ENCODE measurements at places on chromosomes 11 and 22. TPM values are rescaled to one million over a fixed set of nuclear protein-coding genes. Genes with fewer than 3 reads are reported as not detected.

DNA sequence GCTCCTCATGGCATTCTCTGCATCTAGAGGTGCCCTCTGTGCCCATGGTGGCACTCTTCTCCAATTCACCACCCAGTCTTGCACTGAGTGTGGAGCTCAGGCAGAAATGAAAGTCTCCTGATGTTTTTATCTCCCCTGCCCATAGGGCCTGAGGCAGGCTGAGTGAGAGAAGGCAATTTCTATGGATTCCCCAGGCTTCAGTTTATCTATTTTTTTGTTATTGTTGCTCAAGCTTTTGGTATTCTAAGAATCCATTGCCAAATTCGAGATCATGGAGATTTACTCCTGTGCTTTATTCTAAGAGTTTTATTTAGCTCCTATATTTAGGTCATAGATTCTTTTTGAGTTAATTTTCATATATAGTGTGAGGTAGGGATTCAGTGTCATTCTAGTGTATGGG is 40.7 kb downstream of the TSPAN18 start:
- H3K36me3 ChIP-seq: no peaks in the 10 kb centered on the region
- no peak overlapping the region for H3K4me3 ChIP-seq
- no peaks in the 10 kb centered on the region for H3K27me3 ChIP-seq
- no peak for DNase-seq
- peak overlapping the region; percentile 82 for H3K27ac ChIP-seq

DNA sequence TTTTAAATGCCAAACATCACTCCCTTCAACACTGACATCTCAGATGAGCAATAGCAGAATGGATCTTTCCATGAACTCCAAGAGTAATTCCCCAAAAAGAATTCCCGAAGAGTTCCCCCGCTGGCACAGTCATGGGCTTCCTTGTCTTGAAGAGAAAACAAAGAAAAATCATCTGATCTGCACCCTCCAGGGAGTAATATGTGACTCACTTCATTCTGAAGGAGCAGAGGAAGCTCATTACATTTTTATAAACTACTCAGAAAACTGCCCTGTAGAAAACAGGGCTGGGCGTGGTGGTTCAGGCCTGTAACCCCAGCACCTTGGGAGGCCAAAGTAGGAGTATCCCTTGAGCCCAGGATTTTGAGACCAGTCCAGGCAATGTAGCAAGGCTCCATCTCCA is 35.7 kb downstream of the CELSR1 start:
- H3K36me3 ChIP-seq: no peaks in the 10 kb centered on the region
- no peak for DNase-seq
- no peak overlapping the region for H3K4me3 ChIP-seq
- H3K27ac ChIP-seq: no peak overlapping the region
- no peaks in the 10 kb centered on the region for H3K27me3 ChIP-seq

- H3K27ac ChIP-seq: no peak overlapping the region
- no peaks in the 10 kb centered on the region for H3K36me3 ChIP-seq
- H3K4me3 ChIP-seq: no peak overlapping the region
- DNase-seq: no peak
Observed at GRCh38 chr11:112223121-112223520, 3.1 kb upstream of the PTS start.

GRCh38 chr11:115659061-115659963 is 155.1 kb upstream of the CADM1 start:
- peak overlapping the region; percentile 44 for H3K4me3 ChIP-seq
- peaks cover 11% of the 10 kb centered on the region for H3K4me1 ChIP-seq
- peaks cover 36% of the 10 kb centered on the region for H3K27me3 ChIP-seq
- DNase-seq: no peak
- no peaks in the 10 kb centered on the region for H3K36me3 ChIP-seq
- H3K27ac ChIP-seq: no peak overlapping the region

DNA sequence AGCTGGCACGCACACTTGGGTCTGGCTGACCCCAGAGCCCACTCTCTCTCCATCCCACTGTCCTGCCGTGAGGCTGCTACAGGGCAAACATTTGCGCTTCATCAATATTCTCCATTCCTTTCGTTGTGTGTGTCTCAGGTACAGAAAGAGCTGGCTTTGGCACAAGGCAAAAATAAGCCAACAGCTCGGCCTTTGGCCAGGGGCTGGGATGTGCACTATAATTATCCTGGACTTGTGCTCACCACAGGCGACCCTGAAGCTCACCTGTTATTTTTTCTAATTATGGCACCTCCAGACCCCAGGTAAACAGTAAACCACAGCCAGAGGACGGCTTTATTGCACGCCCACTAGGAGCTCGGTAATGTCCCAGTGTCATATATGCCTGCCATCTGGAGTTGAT is 10.9 kb downstream of the ZMAT5 start:
- H3K27me3 ChIP-seq: no peaks in the 10 kb centered on the region
- DNase-seq: no peak
- H3K36me3 ChIP-seq: peaks cover 10% of the 10 kb centered on the region
- no peak overlapping the region for H3K27ac ChIP-seq
- no peak overlapping the region for H3K4me3 ChIP-seq
- H3K4me1 ChIP-seq: no peaks in the 10 kb centered on the region

DNA sequence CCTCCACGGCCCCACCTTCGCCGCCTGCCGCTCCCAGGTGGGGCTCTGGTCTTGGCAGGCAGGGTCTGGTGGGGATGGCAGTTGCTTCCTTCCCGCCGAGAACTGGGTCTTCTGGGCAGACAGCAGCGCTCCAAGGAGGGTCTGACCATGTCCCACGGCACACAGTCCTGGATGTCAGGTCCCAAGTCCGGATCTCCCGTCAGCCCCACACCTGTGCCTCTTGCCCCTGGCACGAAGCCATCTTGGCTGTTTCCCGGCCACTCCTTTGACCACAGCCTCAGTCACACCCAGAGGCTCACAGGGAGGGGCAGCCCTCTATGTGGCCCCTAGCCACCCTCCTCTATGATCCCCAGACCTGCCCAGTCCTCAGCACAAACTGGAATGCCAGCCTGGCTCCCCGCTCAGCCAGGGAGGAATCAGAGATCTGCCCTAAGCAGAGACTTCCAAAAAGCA is 14.3 kb downstream of the MUC5B start:
- H3K4me1 ChIP-seq: no peaks in the 10 kb centered on the region
- DNase-seq: no peak
- no peaks in the 10 kb centered on the region for H3K36me3 ChIP-seq

GRCh38 chr11:134376150-134376921 is 35.7 kb downstream of the B3GAT1 start:
- no peaks in the 10 kb centered on the region for H3K27me3 ChIP-seq
- no peaks in the 10 kb centered on the region for H3K36me3 ChIP-seq

GRCh38 chr22:46290121-46290842 is 6.4 kb upstream of the GTSE1 start:
- H3K4me3 ChIP-seq: no peak overlapping the region
- no peak overlapping the region for H3K27ac ChIP-seq
- H3K27me3 ChIP-seq: no peaks in the 10 kb centered on the region
- H3K36me3 ChIP-seq: peaks cover 37% of the 10 kb centered on the region
- no peak for DNase-seq

- no peak overlapping the region for H3K4me3 ChIP-seq
- no peaks in the 10 kb centered on the region for H3K36me3 ChIP-seq
- no peak for DNase-seq
- no peaks in the 10 kb centered on the region for H3K27me3 ChIP-seq
- H3K4me1 ChIP-seq: peaks cover 56% of the 10 kb centered on the region
Observed at GRCh38 chr11:12126344-12127019, 16.1 kb downstream of the MICAL2 start.

GRCh38 chr11:10604340-10604748 is 35.9 kb upstream of the LYVE1 start:
- H3K27ac ChIP-seq: peak overlapping the region; percentile 75
- H3K4me1 ChIP-seq: no peaks in the 10 kb centered on the region
- DNase-seq: peak; percentile 86
- H3K27me3 ChIP-seq: no peaks in the 10 kb centered on the region
- no peak overlapping the region for H3K4me3 ChIP-seq
- peaks cover 9% of the 10 kb centered on the region for H3K36me3 ChIP-seq

DNA sequence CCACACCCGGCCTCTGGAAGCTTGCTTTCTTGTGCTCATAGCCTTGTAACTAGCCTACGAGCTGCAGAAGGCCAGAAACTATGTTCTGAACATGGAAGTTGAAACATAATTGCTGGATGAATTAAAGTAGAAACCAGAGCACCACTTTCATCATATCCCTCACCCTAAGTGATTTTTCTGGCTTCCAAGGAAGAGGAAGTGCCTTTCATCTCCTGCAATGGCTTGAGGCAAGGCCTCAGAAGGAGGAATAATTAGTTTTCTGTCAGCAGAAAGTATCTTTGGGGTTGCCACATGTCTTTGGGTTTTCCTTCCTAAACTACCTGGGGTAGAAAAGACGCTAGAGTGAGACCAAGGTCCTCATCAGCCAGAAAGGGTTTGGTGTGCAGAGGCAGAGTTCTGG is 14.5 kb downstream of the RPL27A start:
- DNase-seq: no peak
- peaks cover 29% of the 10 kb centered on the region for H3K4me1 ChIP-seq
- H3K36me3 ChIP-seq: peaks cover 58% of the 10 kb centered on the region
- no peak overlapping the region for H3K27ac ChIP-seq

DNA sequence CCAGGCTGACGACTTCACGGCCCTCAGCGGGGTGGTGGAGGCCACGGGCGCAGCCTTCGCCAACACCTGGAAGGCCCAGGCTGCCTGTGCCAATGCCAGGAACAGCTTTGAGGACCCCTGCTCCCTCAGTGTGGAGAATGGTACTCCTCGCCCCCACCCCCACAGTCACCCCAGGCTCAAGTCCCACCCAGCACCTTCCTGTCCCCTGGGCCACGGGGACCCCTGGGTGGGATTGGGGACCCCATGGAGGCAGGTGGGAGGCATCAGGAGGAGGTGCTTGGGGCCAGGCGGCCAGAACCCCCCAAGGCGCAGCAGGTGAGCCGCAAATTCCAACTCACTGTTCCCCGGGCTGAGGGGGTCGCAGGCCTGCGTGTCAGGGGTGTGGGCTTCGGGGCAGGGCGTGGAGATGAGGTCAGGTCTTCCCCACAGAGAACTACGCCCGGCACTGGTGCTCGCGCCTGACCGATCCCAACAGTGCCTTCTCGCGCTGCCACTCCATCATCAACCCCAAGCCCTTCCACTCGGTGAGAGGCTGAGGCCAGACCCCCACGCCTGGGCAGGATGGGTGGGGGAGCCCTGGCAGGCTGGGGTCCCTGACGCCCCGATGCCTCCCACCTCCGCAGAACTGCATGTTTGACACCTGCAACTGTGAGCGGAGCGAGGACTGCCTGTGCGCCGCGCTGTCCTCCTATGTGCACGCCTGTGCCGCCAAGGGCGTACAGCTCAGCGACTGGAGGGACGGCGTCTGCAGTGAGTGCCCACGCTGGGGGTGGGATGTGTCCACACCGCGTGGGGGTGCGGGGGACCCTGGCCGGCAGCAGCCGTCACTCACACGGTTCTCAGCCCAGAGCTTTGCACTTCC is 9.4 kb downstream of the MUC5B start:
- peaks cover 38% of the 10 kb centered on the region for H3K27me3 ChIP-seq
- H3K27ac ChIP-seq: no peak overlapping the region
- no peaks in the 10 kb centered on the region for H3K4me1 ChIP-seq
- DNase-seq: peak; percentile 55

- H3K27ac ChIP-seq: no peak overlapping the region
- peaks cover 11% of the 10 kb centered on the region for H3K4me1 ChIP-seq
- DNase-seq: peak; percentile 57
Observed at GRCh38 chr11:363948-364761, 5.1 kb upstream of the B4GALNT4 start.

GRCh38 chr11:120182790-120183491 is 27.9 kb upstream of the OAF start:
- H3K4me3 ChIP-seq: no peak overlapping the region
- peak; percentile 66 for DNase-seq
- no peaks in the 10 kb centered on the region for H3K4me1 ChIP-seq
- H3K27ac ChIP-seq: peak overlapping the region; percentile 73
- no peaks in the 10 kb centered on the region for H3K36me3 ChIP-seq
- no peaks in the 10 kb centered on the region for H3K27me3 ChIP-seq

DNA sequence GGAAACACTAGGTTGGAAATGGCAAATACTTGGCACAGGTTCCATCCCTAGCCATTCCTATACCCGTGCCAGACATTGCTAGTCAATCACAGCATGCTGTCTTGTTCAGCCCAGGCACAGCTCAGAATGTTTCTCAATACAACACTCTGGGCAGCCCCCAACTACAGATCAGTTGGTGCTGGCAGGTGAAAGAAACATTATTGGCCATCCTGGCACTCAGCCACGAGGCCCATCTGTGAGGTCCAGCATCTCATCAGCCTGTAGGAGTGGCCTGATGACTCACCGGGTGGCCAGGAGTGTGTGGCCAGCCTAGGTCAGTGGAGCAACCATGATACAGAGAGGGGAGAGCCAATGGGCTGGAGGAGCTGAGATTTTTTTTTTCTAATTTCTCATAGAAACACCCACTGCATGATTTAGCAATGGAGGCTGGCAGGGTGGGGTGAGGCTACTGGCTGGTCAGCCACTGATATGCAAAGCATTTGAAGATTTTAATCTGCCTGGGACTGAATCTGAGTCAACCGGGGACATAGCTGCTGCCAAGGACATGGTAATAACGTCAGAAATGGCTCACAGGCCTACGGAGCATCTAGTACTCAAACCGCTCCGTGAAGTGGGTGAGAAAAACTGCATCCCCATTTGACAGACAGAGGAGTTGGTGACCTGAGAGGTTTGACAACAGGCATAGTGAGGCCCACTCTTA is 5.4 kb downstream of the MYO18B start:
- no peak for DNase-seq
- H3K36me3 ChIP-seq: no peaks in the 10 kb centered on the region
- H3K4me1 ChIP-seq: no peaks in the 10 kb centered on the region
- H3K27me3 ChIP-seq: no peaks in the 10 kb centered on the region
- no peak overlapping the region for H3K4me3 ChIP-seq

- H3K27ac ChIP-seq: peak overlapping the region; percentile 18
- no peaks in the 10 kb centered on the region for H3K27me3 ChIP-seq
- no peak overlapping the region for H3K4me3 ChIP-seq
- H3K36me3 ChIP-seq: no peaks in the 10 kb centered on the region
- DNase-seq: no peak
- H3K4me1 ChIP-seq: no peaks in the 10 kb centered on the region
Observed at GRCh38 chr22:27461470-27461869, 340.1 kb downstream of the MN1 start.

GRCh38 chr22:36776722-36777121 is 803 bp upstream of the IFT27 start:
- H3K27ac ChIP-seq: peak overlapping the region; percentile 59
- H3K4me1 ChIP-seq: peaks cover 15% of the 10 kb centered on the region
- H3K36me3 ChIP-seq: no peaks in the 10 kb centered on the region
- no peak for DNase-seq
- H3K4me3 ChIP-seq: peak overlapping the region; percentile 22

GRCh38 chr11:45212566-45213315 is 66.3 kb downstream of the PRDM11 start:
- H3K4me1 ChIP-seq: peaks cover 38% of the 10 kb centered on the region
- peaks cover 8% of the 10 kb centered on the region for H3K36me3 ChIP-seq
- DNase-seq: peak; percentile 70
- peak overlapping the region; percentile 33 for H3K27ac ChIP-seq

OR5B12 gene
- not detected for total RNA-seq

OR5P2 gene
- not detected for total RNA-seq

GDPD4 gene
- total RNA-seq: not detected

SNX32 gene
- total RNA-seq: 0.27 TPM

GAL gene
- total RNA-seq: 11.8 TPM

ANKK1 gene
- total RNA-seq: not detected

CD3E gene
- not detected for total RNA-seq

KMT2A gene
- total RNA-seq: 93.9 TPM

Measured in sigmoid colon (tissue), 7 donors.